ENCODE measurements at places on chromosomes 2 and 18.

DNA sequence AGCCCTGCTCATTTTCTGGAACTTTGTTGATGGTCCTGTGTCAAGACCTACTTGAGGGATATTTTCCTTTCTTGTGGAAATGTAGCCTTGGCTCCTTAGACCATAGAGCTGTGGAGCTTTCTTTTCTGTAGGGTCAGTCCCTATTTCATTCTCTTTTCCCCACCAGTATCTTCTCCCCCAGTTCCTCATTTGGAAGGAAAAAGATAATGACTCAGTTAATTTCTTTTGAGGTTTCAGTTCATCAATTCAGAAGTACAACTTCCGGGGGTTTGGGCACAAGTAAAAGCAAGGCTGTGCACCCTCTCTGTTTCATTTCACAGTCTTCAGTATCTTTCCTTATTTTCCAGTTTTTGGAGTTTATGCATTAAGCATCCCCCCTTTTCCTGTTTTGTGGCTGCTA lies 70.7 kb downstream of the CDC42EP3 start:
- DNase-seq = no peak

DNA sequence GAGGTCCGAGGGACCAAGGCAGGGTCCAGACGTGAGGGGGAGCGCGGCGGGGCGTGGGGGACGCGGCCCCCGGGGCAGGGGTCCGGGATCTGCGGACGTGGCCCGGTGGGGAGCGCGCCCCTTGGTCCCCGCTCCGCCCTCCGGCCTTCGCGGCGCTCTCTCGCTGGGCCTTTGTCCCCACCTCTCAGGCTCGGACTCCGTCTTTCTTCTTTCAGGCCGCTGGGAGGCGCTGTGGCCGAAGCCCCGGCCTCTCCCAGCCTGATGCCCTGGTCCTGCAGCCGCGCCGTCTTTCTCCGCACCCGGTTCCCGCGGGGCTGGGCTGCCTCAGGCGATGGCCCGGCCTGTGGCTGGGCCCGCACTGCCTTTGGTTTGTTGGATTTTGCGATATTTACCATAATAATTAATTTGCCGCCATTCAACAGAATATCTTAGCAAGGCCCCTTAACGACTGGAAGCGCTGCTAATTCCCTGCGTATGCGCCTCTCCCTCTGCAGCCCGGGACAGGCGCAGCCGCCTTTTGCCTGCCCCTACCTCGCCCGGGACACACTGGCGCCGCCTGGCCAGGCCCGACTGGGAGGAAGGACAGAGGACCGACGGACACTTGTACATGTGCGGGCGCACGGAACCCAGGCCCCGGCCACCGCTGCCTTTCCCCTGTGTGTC lies 10.8 kb downstream of the SIX3 start:
- no peak for DNase-seq

GRCh38 chr2:6750411-6751158 lies 115.1 kb downstream of the CMPK2 start:
- DNase-seq = no peak

DNA sequence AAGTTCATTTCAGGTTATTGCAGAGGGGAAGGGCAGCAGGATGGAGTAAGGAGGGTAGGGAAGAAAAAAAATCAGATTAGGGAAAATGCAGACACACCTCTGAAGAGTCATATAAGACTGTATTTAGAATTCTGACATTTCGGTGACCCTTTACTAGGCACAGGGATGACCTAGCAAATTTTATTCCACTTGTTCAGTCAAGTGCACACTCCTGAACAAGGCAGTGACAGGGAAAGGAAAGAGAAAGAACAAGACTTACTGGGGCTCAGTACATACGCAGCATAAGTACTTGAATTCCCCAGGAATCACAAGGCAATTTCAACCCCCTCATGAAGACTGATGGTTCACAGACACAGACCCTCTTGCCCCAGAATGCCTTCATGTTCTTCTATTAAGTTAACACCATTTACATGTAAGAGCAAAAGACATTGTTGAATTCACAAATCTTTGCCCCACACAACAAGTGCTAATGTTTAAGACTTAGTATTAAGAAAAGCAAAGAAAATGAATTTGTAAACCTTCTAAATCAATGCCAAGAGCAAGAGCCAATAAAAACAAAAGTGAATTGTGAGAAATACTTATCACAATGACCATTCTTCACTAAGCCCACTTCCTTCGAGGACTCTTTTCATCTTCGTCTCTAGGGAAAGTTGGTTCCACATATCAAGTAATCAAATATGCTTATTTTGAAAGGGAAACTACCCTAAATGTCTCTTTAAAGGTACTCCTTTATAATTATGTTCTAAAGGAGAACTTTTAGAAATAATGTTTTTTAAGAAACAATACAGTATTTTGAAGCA lies 47.0 kb downstream of the COBLL1 start:
- no peak for DNase-seq

DNA sequence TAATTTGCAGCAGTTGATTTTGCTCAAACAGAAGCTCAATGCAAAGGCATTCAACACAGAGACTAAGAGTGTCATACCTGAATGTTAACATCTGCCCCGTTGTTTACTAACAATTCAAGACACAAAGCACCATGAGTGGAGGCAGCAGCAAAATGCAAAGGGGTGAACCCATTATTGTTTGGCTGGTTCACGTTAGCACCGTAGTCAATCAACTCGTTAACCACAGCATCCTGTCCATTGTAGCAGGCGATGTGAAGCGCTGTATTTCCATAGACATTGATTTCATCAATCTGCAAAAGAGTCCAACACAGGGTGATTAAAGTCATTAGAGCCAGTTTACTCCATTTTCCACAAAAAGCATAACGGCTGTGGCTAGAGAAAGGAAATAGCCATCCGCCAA lies 189.3 kb downstream of the ANKRD44 start:
- DNase-seq = no peak

DNA sequence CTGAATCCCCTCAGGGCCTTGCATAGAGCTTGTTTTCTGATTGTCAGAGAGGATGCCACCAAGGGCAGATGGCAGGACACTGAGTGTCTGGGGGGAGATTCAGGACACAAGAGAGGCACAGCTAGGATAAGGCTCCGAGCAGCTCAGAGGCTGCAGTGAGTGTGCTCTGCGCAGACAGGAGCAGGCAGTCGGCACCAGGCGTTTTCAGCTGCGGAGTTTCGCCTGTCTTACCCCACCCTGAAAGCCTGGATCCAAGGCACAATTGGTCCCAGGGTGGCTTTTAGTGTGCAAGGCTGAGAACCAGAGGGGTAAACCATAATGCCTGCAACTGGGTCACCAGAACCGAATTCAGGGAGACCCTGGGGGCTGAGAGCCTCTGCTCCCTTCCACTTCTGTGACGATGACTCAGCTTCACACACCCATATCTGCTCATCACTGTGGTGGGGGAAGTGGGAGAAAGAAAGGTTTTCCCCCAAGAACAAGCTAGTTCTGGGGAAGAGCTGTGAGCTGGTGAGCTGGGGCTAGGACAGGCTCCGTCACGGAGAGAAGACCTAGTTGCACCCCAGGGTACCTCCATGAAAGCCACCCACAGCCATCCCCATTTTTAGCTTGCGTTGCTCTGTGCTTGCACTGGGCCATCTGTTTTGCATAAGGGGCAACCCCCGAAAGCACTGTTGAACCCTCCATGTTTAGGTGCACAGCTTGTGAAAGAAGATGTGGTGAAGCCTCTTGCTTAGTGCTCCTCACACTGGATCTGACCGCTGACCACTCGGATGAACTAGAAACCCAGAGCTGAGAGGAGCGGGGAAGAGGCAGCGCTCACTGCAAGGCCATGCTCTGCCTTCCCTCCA lies 173.7 kb downstream of the CELF4 start:
- DNase-seq = no peak

DNA sequence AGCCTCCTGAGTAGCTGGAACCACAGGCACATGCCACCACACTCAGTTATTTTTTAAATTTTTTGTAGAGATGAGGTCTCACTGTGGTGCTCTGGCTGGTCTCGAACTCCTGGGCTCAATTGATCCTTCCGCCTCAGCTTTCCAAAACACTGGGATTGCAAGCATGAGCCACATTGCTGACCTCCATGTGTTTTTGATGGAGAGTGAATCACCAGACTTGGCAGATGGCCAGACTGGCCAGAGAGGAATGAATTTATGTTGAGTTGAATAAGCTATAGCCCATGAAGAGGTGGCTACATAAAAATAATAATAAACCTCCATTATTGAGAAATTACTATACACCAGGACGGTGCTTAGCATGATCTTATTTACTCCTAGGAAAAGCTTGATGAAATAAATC lies 91.5 kb downstream of the MREG start:
- DNase-seq = no peak

- DNase-seq = no peak
These were observed 54.0 kb downstream of the EPAS1 start for GRCh38 chr2:46351098-46351749.

GRCh38 chr2:45786836-45787357 lies 135.4 kb downstream of the PRKCE start:
- no peak for DNase-seq

- no peak for DNase-seq
These were observed 38.8 kb downstream of the ZNF519 start for GRCh38 chr18:14093307-14093915.

- DNase-seq = no peak
These were observed 34.5 kb downstream of the STK39 start for GRCh38 chr2:168212866-168213265.

DNA sequence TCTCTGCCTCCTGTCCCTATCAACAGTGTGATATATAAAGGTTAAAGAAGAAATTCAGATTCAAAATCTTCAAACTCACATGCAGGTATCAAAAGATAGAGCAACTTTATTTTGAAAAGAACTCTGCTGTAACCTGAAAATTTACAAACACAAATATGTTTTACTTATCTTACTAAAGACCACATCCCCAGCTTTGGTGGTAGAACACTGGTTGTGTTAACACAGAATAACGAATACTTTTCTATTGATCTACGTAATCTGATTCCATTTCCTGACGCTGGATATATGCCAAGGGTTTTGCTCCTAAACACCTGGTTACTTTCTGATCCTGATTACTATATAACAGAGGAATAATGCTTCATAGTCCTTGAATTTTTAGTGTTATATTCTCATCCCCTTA lies 23.1 kb upstream of the SLC39A10 start:
- DNase-seq = no peak

- no peak for DNase-seq
These were observed 9.0 kb downstream of the HNMT start for GRCh38 chr2:137973280-137973679.

DNA sequence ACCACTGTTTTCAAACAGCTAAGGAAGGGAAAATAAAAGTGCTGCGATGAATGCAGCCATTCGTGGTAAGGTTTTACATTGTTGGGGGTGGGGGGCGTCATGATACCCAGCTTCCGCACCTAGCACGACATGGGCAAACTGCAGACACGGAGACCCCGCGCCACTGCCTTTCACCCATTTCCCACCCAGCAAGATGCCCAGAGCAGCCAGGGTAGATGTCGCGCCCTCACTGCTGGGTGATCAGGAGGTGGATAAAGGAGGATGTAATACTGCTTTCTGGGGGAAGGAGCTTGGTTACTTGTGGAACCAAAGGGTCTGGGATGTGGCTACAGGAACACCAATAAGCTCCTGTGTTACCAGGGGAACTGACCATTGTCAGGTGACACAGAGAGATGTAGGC lies 138.4 kb downstream of the ZNF516 start:
- DNase-seq = no peak

GRCh38 chr2:69770193-69770702 lies 28.3 kb downstream of the ANXA4 start:
- DNase-seq = no peak

DNA sequence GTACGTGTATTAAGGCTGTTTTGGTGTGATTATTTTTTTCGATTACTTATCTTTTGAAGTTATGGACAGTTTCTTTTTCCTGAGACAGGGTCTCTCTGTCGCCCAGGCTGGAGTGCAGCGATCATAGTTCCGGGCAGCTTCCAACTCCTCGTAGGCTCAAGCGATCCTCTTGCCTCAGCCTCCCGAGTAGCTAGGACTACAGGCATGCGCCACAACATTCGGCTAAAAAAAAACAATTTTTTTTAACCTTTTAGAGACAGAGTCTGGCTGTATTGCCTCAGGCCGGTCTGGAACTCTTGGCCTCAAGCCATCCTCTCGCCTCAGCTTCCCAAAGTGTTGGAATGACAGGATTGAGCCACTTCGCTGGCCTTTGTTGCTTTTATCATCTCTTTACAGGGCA lies 945 bp downstream of the HAT1 start:
- DNase-seq = no peak

GRCh38 chr2:231270221-231271114 lies 72.0 kb downstream of the ARMC9 start:
- no peak for DNase-seq

GRCh38 chr2:98172150-98172765 lies 85.3 kb downstream of the VWA3B start:
- DNase-seq = no peak

DNA sequence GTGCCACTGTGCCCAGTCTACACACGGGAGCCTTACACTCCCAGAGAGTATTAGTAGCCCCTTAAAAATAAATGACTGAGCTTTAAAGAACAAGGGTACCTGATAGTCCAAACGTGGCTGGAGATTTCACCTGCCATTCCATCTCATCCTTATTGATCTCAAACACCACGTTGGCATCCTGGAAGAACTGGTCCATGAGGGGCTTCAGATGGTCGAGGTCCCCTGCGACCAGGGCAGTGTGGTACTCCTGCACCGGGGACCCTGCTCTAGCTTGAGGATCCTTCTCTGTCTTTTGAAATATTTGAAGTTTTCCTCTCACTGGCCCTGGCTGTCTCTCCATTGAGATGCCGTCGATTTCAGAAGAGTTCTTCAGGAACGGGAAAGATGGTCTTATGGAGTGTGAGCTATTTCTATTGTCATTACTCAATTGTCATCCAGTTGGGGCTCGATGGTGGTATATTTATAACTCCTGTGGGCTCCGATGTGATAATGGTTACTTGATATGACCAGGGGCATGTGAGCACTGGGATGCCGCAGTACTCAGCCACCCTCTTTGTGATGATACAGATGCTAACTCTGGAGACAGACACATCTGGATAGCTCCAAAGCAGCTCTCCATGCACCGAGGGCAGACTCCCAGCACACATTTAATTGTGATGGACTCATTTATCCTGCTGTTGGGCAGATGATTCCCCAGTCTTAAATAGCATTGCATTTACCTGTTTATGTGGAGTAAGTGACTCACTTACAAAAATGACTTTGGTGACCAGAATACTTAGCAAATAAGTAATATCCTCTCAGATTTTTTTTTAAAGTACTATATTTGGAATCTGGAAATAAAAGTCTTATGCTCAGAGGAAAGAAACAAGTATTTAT lies 22.8 kb downstream of the ASB18 start:
- no peak for DNase-seq

DNA sequence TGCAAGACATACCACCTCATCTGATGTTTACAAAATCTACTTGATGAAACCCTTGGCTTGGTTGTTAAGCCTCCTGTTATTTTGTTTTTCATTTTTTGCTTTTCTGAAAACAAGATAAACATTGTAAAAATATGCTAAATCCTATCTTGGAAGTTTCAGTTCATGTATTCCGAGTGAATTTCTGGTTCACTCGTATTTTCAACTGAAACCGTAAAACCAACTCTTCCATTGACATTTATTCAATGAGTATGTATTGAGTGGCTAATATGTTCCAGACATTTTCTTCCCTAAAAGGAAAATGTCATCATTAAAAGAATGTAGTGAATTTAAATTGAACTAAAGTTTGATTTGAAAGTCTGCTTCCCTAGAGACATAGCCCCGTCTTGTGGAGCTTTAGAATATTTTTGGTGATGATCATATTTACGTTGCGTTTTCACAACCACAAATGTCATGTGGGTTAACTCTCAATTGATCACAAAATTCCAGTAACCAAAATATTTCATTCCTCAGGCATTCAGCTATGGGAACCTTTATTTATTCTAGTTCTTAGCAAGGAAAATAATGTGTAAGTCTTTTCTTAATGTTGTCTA lies 204.2 kb downstream of the MBD2 start:
- DNase-seq = no peak
